Activated CD4-positive, alpha-beta T cell treated with anti-CD3 and anti-CD28 coated beads, Interleukin-2, Interleukin-4, amounts not matched to agents 100 ng/mL and 50 ng/mL, durations not matched to agents 16 hours and 8 hours (primary cell): ENCODE measurements at places on chromosomes 3 and 15.

GRCh38 chr3:190671658-190672057 lies 157.8 kb downstream of the IL1RAP start:
- DNase-seq: no peak

- no peak for DNase-seq
Observed at GRCh38 chr15:80090879-80091503, 31.5 kb downstream of the ZFAND6 start.

DNA sequence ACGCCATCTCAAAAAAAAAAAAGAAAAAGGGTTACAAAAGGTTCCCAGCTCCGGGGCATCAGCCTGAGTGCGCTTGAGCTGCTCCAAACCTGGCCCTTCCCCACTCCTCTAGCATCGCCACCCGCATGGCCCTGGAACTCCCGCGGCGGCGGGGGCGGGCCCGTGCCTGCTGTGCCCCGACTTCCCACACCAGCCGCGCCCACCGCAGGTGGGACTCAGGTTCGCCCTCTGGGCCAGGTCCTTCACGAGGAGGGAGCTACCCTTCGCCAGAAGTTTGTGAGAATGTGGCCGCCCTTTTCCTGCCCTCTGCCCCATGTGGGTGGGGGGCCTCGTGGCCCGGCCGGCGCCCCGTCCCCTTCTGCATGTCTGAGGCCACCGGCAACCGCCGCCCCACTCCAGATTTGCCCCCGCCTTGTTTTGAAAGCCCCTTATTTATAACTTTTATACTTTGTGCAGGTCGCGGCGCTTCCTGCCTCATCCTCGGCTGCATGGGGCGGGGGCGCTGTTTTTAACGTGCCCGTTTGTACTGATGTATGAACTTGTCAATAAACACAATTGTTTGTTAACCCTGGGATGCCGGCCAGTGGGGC lies 507 bp upstream of the JMJD7 start:
- DNase-seq: no peak

DNA sequence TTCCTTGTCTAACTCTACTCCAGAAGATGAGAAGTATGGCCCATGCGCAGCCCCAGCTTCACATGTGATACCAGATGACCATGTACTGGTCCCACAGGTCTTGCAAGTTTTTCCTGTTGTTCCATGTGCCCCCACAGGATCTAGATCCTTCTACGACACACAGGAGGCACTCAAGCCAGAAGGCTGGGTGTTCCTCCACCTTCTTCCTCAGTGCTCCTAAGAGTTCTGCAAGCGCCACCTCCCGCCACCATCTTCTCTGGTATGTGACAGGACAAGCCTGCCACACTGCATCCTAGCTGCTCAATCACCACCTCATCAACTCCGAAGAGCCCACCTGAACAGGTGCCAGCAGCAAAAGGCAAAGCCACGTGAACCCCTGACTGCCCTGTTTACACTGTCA lies 43.1 kb downstream of the XXYLT1 start:
- no peak for DNase-seq

DNA sequence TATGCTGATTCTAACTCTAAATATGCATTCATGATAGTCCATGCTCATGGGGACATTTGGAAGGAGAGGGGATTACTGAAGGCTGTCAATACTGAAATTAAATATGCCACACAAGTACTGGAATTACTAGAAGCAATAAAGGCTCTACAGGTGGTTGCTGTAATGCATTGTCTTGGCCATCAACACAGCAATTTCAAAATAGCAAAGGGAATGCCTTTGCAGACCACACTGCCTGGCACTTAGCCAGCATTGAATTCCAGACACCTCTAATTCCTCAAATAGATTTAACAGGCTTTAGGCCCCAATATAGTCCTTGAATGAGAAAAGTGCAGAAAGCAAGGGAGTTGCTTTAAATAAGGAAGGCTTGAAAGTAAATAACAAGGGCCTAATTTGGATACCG lies 115.8 kb upstream of the PLCL2 start:
- DNase-seq: no peak
